ENCODE measurements at places on chromosomes 13 and 19. TPM values are rescaled to one million over a fixed set of nuclear protein-coding genes. Genes with fewer than 3 reads are reported as not detected.

Gene KLK4
- total RNA-seq: not detected

Gene PCDH9
- total RNA-seq: 2.0 TPM

Gene HNRNPA1L2
- total RNA-seq: 0.55 TPM

Gene SOHLH2
- not detected for total RNA-seq

Gene ZNF540
- total RNA-seq: 0.46 TPM

Gene JAK3
- 0.55 TPM for total RNA-seq

Gene CKM
- total RNA-seq: 20,874 TPM

Gene THSD8
- total RNA-seq: not detected

Gene SLITRK5
- not detected for total RNA-seq

Gene MRPS12
- total RNA-seq: 45.4 TPM

- H3K36me3 ChIP-seq: peaks cover 36% of the 10 kb centered on the region
- no peaks in the 10 kb centered on the region for H3K4me1 ChIP-seq
- H3K27ac ChIP-seq: no peak overlapping the region
- H3K27me3 ChIP-seq: no peaks in the 10 kb centered on the region
- DNase-seq: no peak
- no peak overlapping the region for H3K4me3 ChIP-seq
Measured at GRCh38 chr19:37695144-37695899, 24.2 kb downstream of the ZNF607 start.

DNA sequence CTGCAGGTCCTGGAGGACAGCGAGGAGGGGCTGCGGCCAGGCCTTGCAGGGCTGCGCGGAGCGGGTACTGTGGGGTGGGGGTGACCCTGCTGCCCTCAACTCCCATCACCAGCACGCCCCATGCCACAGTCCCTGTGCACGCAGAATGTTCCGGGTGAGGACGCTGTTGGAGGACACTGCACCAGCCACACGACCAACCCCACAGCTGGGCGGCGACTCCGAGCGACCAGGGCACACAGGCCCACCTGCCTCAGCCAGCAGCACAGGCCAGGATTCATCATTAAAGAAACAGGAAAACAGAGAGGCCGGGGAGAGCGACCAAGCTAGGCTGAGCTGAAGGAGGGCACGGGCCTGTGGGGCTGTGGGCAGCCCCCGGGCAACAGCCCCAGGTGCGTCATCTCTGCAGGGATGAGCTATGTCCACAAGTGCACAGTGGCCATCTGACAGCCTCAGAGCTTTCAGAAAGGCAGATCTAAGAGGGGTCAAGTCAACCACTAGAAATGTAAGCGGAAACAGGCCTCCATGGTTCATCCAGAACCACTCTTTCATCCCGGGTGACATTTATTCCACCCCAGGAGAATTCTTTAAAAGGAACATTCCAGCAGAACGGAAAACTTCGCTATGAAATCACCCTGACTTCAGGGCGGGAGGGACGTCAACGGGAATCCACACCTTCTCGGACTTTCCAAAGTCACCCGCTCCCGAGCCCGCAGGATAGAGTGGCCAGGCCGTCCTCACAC is 1.5 kb downstream of the GAS6 start:
- no peak for DNase-seq
- no peaks in the 10 kb centered on the region for H3K27me3 ChIP-seq
- H3K4me3 ChIP-seq: peak overlapping the region; percentile 65
- peak overlapping the region; percentile 90 for H3K27ac ChIP-seq

- H3K4me1 ChIP-seq: no peaks in the 10 kb centered on the region
- no peak overlapping the region for H3K4me3 ChIP-seq
- H3K27ac ChIP-seq: no peak overlapping the region
Measured at GRCh38 chr13:43573802-43574514, 212.8 kb downstream of the ENOX1 start.

GRCh38 chr13:101209206-101209893 is 207.0 kb downstream of the NALCN start:
- H3K27me3 ChIP-seq: no peaks in the 10 kb centered on the region
- no peak overlapping the region for H3K4me3 ChIP-seq
- H3K4me1 ChIP-seq: no peaks in the 10 kb centered on the region
- no peaks in the 10 kb centered on the region for H3K36me3 ChIP-seq
- H3K27ac ChIP-seq: no peak overlapping the region

DNA sequence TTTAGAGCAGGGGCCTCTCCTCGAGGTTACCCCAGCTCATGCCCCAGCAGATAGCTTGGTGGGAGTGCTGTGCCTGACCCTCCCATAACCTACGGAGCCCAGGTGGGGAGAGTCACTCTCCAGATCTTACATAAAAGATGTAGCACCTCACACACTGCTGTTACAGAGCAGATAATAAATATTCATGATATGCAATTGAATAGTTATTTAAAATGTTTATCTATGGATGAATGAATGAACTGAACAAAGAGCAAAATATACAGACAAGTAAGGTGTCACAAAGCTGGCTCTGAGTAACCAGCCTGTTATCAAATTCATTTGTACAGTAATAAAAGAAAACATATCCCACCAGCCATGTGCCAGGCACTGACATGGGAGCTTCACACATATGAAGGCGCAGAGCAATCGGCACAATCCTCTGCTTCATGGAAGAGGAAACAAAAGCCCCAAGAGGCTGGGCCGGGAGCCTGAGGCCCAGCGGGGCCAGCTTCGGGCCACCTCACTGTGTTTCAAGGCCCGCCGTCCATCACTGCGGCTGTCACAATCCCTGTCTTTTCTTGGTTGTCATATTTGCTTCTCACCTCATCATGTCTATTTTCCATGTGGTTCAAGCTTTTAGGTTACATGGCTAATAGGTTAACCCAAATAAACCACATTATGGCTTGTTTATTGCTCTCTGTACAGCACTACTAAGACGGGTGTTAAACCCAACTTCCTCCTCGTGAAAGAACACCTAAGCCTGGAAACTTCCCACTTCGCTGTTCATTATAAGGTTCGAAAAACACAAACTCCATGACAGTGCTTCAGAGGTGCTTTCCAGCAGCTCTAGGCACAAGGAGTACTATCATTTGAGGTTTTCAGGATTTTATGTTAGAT is 78.4 kb downstream of the IRS2 start:
- no peaks in the 10 kb centered on the region for H3K4me1 ChIP-seq
- no peaks in the 10 kb centered on the region for H3K36me3 ChIP-seq
- DNase-seq: no peak
- no peak overlapping the region for H3K27ac ChIP-seq
- H3K4me3 ChIP-seq: no peak overlapping the region

GRCh38 chr19:43687660-43687997 is 17.7 kb upstream of the PLAUR start:
- H3K27ac ChIP-seq: no peak overlapping the region
- no peak for DNase-seq
- no peak overlapping the region for H3K4me3 ChIP-seq
- no peaks in the 10 kb centered on the region for H3K4me1 ChIP-seq
- H3K27me3 ChIP-seq: peaks cover 4% of the 10 kb centered on the region

GRCh38 chr19:4414800-4415321 is 12.4 kb downstream of the CHAF1A start:
- peaks cover 12% of the 10 kb centered on the region for H3K36me3 ChIP-seq
- no peaks in the 10 kb centered on the region for H3K27me3 ChIP-seq
- no peak overlapping the region for H3K4me3 ChIP-seq

- DNase-seq: no peak
- H3K36me3 ChIP-seq: no peaks in the 10 kb centered on the region
- H3K4me1 ChIP-seq: no peaks in the 10 kb centered on the region
- H3K27ac ChIP-seq: peak overlapping the region; percentile 38
Measured at GRCh38 chr19:48798937-48799336, 11.9 kb downstream of the BCAT2 start.

GRCh38 chr13:46717275-46717674 is 79.7 kb downstream of the ESD start:
- no peaks in the 10 kb centered on the region for H3K36me3 ChIP-seq
- DNase-seq: no peak
- H3K4me3 ChIP-seq: no peak overlapping the region
- H3K4me1 ChIP-seq: no peaks in the 10 kb centered on the region
- no peaks in the 10 kb centered on the region for H3K27me3 ChIP-seq

DNA sequence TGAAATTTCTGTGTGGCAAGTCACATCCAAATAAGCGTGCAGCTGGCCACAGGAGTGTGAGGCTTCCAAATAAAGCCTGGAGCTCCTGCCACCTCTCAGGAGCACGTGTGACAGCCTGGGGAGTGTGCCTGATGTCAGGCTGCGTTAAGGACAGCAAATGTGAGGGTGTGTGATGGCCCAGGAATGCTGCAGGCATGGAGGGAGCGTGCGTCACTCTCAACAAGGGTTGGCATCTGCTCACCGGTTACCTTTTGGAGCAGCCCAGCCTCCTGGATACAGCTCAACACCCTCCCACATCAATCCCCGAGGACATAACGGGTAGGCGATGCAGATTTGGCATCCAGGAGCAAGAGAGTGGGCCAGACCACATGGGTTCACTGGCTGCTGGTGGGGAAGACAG is 19.0 kb downstream of the NUMBL start:
- no peaks in the 10 kb centered on the region for H3K27me3 ChIP-seq
- H3K27ac ChIP-seq: peak overlapping the region; percentile 10
- H3K4me1 ChIP-seq: peaks cover 4% of the 10 kb centered on the region
- no peak overlapping the region for H3K4me3 ChIP-seq

DNA sequence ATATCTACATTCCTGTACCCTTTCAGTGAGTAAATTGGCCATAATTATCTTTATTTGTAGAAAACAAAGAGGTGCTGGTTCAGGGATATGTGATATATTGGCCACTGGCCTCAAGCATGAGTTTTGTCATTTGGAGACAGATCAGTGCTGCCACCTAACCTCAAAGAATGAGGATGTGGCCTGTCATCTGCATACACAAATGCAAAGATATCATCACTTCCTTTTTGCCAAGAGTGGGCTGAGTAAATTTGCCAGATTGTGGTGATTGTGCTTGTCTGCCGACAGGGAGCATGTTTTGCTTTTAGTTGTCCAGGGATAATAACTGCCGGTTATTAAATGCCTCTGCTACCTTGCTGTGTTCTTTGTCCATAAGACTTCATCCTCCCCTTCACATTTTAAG is 44.2 kb downstream of the WASF3 start:
- no peak overlapping the region for H3K27ac ChIP-seq
- no peaks in the 10 kb centered on the region for H3K27me3 ChIP-seq
- no peaks in the 10 kb centered on the region for H3K36me3 ChIP-seq
- peaks cover 26% of the 10 kb centered on the region for H3K4me1 ChIP-seq
- no peak overlapping the region for H3K4me3 ChIP-seq

GRCh38 chr19:16897029-16897855 is 8.4 kb downstream of the F2RL3 start:
- H3K4me1 ChIP-seq: peaks cover 7% of the 10 kb centered on the region
- H3K27ac ChIP-seq: peak overlapping the region; percentile 73
- H3K27me3 ChIP-seq: peaks cover 21% of the 10 kb centered on the region
- DNase-seq: peak; percentile 85

DNA sequence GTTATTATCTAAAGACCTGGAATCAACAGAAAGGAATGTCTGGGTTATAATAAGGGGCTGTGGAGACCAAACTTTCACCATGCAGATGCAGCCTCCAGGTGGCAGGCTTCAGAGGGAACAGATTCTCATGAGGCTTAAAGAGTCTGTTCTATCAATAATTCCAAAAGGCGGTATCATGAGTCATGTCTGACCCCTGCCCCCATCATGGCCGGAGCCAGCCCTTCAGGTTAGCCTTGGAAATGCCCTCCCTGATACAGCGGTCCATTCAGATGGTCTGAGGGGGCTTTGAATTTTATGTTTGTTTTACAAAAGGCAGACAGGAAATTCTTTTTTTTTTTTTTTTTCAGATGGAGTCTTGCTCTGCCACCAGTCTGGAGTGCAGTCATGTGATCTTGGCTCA is 21.7 kb upstream of the LAMP1 start:
- no peak overlapping the region for H3K27ac ChIP-seq
- H3K4me3 ChIP-seq: no peak overlapping the region
- H3K27me3 ChIP-seq: no peaks in the 10 kb centered on the region

DNA sequence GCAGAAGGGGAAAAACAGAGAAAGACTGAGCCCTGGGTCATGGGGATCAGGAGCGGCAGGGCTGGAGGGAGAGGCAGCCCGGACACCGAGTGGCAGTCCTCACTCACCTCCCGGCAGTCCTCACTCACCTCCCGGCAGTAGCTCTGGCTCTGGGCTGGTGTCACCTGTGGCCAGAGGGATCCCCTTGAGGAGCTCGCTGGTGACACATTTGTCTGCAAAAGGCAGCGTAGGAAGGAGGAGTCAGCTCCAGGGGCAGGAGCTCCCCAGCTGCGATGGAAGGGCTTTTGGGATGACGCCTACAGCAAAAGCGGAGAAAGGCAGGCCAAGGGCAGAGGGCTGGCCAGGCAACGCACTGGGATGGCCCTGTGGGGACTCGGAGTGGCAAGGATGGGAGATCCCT is 739 bp downstream of the EIF3G start:
- DNase-seq: no peak
- H3K36me3 ChIP-seq: peaks cover 41% of the 10 kb centered on the region
- no peaks in the 10 kb centered on the region for H3K27me3 ChIP-seq

- no peak overlapping the region for H3K4me3 ChIP-seq
- DNase-seq: no peak
- no peaks in the 10 kb centered on the region for H3K27me3 ChIP-seq
- H3K4me1 ChIP-seq: peaks cover 56% of the 10 kb centered on the region
- no peaks in the 10 kb centered on the region for H3K36me3 ChIP-seq
Measured at GRCh38 chr13:79385694-79386093, 20.4 kb downstream of the RBM26 start.

DNA sequence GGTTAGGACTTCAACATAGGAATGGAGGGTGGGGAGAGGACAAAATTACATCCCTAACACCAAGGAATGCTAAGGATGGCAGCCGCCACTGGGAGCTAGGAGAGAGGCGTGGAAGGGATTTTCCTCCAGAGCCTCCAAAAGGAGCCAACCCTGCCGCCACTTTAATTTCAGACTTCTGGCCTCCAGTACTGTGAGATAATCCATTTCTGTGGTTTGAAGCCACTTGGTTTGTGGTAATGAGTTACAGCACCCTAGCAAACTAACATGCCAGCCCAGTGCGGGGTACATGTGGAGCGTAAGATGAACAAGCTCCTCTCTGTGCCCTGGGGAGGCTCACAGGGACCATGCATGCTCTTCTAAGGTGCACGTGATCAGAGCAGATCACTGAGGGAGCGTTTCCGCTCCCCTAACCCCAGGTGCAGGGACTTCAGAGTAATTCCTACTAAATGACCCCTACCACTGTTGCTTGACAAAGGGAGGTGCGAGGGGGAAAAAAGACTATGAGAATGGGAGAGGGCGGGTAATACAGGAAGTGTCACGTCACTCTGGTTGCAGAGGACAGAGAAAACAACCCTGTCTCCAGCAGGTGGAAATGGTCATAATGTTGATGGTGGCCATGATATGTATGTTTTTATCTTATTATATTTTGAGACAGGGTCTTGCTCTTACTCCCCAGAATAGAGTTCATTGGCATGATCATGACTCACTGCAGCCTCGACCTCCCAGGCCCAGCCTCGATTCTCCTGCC is 12.0 kb downstream of the FPR1 start:
- no peak overlapping the region for H3K4me3 ChIP-seq
- no peak for DNase-seq
- H3K27me3 ChIP-seq: no peaks in the 10 kb centered on the region
- H3K27ac ChIP-seq: no peak overlapping the region

- no peak overlapping the region for H3K4me3 ChIP-seq
- no peaks in the 10 kb centered on the region for H3K27me3 ChIP-seq
- H3K4me1 ChIP-seq: peaks cover 4% of the 10 kb centered on the region
- no peak for DNase-seq
Measured at GRCh38 chr13:23612182-23612581, 42.0 kb downstream of the TNFRSF19 start.

GRCh38 chr13:29923554-29924481 is 73.4 kb upstream of the UBL3 start:
- no peaks in the 10 kb centered on the region for H3K27me3 ChIP-seq
- peaks cover 26% of the 10 kb centered on the region for H3K4me1 ChIP-seq
- no peak overlapping the region for H3K4me3 ChIP-seq
- peak overlapping the region; percentile 73 for H3K27ac ChIP-seq

GRCh38 chr13:46367617-46368327 is 19.3 kb downstream of the RUBCNL start:
- no peaks in the 10 kb centered on the region for H3K36me3 ChIP-seq
- no peak overlapping the region for H3K27ac ChIP-seq

- DNase-seq: no peak
- no peak overlapping the region for H3K27ac ChIP-seq
- no peaks in the 10 kb centered on the region for H3K27me3 ChIP-seq
- H3K36me3 ChIP-seq: no peaks in the 10 kb centered on the region
- no peak overlapping the region for H3K4me3 ChIP-seq
Measured at GRCh38 chr13:23725922-23726321, 155.7 kb downstream of the TNFRSF19 start.
